ENCODE measurements at places on chromosomes 1 and 21.

DNA sequence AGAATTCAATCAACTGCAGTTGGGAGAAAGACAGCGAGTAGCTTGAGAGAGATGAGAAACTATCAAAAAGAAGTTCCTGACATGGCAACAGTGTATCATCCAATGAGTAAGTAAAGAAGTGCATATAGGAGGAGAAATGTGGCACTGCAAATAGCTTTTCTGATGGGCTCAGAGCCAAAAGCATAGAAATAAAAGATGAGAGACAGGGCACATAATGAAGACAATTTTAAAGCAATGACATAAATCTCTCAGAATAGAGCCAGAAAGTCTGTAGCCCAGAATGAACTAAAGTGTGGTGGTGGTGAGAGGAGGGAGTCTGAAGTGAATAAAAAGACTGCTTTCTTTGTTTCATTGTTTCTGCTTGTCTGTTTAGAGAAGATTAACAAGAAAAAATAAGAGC is 34.3 kb downstream of the TNFSF18 start:
- no peak for DNase-seq

GRCh38 chr1:33231166-33231565 is 25.1 kb upstream of the ZNF362 start:
- no peak for DNase-seq

DNA sequence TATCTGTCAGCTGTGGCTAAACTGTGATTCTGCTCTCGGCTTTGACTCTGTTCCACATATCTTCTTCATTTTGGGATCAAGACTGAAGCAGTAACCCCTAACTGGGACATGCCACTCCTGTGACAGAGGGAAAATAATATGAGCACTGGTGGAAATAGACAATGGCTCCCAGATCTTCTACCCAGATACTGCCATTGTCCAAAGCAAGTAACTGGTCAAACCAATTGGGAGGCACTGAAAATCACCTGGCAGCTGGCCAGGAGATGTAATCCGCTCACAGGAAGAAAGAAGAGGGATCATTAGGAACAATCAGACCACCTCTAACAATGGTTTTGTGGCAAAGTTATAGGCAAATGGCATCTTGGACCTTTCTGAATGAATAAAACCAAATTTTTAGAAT is 10.7 kb downstream of the SNX7 start:
- DNase-seq, result no peak

GRCh38 chr1:31799895-31800673 is 15.7 kb downstream of the SPOCD1 start:
- no peak for DNase-seq

DNA sequence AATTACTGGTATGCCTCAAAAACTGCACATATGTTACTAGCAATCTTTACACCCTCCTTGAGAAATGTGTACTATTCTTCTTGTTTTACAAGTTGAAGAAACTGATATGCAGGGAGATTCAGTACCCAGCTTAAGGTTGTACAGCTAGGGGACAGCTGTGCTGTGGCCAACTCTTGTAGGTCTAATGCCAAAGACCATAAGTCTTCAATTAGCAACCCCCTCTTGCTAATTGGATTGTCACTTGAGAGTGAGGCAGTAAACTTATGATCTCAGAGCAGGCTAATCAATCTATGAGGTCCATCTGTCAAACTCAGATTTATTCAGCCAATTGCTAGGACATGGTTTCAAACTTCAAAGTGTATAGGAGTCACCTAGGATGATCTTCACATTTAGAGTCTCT is 492.0 kb upstream of the USP24 start:
- DNase-seq, result no peak

- no peak for DNase-seq
These were observed 5.5 kb upstream of the ZMYM6 start for GRCh38 chr1:35037206-35037605.

- DNase-seq, result no peak
These were observed 127.2 kb upstream of the ADAR start for GRCh38 chr1:154735061-154735803.

GRCh38 chr1:205477759-205478247 is 22.0 kb upstream of the BLACAT1 start:
- DNase-seq, result no peak

DNA sequence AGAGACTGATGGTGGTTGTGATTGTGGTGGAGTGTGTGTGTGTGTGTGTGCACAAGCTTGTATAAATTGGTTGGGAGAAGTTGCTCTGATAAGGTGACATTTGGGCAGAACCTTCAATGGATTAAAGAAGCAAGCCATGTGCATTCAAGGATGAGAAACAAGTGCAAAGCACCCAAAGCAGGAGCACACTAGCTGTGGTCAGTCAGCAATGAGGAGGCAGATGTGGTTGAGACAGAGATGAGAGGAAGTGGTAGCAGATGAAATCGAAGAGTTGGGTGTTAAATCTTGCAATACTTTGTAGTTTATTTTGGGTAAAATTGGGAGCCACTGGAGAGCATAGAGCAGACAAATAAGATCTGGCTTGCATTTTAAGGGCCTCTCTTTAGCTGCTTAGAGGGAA is 4.4 kb upstream of the PGBD5 start:
- no peak for DNase-seq

DNA sequence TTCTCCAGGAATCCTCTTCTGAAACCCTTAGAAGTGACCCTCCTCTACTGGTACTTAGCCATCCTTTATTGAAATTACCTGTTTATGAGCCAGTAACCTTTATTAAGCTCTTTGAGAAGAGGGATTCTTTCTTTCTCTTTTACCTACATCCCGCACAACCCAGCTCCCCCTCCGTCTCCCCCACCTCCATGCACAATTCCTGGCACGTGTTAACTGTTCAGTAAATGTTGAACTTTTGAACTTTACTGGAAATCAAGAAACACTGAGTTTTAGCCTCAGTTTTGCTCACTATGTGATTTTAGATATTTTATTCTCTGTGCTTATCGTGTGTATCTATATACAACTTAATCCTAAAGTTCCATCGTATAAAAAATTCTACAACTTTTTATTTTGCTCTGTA is 1.8 kb downstream of the TMED5 start:
- DNase-seq, result no peak

DNA sequence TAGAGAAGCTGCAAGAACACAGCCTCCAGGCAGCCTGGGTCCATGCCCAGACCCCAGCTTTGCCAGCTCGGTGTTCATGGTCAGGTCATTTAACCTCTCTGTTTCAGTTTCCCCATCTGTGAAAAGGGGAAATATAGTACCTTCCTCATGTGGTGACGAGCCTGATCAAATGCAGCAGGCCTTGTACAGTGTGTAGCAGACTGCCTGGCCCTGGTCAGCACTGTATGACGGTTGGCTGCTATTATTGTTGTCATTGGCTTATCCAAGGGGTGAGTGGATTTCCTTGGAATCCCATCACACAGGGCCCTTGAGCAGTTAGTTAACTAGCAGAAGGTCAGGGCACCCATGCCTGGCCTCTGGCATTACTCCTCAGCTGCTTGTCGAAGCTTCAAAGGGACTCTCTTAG is 6.6 kb upstream of the TMEM51 start:
- DNase-seq, result no peak

- no peak for DNase-seq
These were observed 24.0 kb upstream of the ELOA start for GRCh38 chr1:23719162-23719820.

GRCh38 chr1:213686983-213687382 is 300.8 kb upstream of the PROX1 start:
- no peak for DNase-seq

GRCh38 chr1:245180496-245181157 is 25.8 kb downstream of the KIF26B start:
- DNase-seq, result no peak

DNA sequence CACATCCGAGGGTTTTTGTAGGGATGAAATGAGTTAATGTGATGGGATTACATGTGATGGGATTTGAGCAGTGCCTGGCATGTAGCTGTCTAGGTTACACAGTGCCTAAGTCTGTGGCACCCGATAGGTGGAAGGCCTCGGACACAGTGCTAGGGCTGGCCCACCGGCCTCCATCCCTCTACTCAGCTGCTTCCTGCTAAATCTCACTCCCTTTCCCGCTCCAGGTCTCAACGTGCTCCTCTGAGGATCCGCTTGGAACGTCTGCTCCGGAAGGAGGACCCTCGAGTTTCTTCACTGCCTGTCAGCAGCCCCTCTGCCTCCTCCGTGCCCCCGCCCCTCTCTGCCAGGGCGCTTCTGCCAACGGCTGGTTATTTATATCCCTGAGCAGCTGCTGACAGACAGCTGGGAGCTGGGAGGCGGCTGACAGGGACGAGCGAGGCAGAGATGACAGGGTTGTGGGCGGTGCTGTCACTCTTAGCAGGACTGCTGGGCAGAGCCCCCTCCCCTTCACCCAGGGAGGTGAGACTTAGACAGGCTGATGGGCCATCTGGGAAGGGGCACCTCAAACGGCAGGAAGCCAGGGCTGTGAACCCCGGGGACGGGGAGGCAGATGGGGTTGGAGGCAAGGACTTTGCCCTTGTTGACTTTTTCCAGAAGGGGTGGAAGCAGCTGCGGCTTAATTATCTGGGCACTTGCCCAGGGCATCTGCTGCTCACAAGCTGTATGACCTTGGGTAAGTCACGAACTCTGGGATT is 26.6 kb upstream of the LRRN2 start:
- DNase-seq, result no peak

DNA sequence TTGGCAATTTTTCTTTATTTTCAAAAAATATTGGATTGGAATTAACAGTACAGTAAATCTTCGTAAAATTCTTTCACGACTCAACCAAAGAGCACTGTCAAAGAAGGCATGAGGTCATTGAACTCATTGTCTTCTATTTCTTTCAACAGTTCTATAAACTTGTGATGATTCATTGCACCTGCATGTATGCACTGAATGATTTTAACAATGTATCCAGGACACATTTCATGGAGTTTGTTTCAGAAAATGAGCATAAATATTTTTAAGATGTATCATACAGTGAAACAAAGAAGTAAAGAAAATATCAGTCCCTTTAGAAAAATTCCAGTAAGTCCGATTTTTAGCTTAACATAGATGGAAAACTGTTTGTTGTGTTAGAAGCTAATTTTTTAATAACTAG is 33.6 kb upstream of the CD34 start:
- DNase-seq, result no peak

DNA sequence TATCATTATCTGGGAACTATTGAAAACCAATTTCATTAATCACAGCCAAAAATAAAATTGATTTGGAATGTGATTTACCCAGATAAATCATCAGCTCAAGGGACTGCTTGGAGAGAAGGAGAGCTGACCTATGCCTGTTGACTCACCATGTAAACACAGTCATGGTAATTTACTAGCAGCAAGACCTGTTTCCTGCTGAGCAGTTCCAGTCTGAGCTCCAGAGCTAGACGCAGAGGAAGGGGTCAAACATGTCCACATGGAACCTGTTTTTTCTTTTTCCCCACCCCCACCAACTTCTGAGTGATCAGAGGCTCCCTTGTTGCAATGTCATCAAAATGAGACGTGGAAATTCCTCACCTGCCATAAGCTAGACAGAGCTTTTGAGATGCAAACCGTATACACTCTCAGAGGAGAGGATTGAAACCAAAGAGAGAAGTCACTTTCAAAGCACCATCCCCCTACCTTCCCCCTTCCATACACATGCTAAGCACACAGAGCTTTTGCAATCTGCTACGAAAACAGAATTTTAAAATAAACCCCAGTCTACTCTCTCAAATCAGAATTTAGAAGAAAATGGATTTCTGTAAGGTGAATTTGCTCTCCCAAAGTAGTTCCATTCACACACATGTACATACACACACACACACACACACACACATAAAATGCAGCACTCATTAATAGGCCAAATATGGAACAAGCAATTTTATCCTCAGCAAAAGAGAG is 55.9 kb upstream of the PTGFRN start:
- no peak for DNase-seq

- DNase-seq, result no peak
These were observed 15.8 kb upstream of the ZNF678 start for GRCh38 chr1:227547310-227548118.

DNA sequence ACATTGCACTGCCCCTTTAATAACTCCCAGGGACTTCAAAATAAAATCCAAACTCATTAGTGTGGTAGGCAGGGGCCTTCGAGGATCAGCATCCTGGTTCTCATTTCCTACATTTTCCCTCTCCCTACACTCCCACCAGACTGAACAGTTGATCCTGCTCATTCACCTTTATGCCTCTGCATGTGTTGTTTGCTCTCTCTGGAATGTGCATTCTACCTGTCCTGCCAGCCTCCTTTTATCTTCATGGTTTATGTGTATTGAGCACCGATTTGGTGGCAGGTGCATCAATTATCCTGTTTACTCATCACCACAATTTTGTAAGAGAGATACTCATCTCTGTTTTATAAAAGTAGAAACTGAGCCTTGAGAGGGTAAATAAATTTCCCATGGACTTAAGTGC is 125.0 kb downstream of the ADSS2 start:
- DNase-seq, result no peak

- no peak for DNase-seq
These were observed 8.4 kb upstream of the NBPF11 start for GRCh38 chr1:148160343-148161052.

GRCh38 chr21:46040707-46041106 is 57.2 kb upstream of the COL6A2 start:
- no peak for DNase-seq

- no peak for DNase-seq
These were observed 215.1 kb downstream of the NCAM2 start for GRCh38 chr21:21213297-21213696.

- DNase-seq, result no peak
These were observed 9.1 kb upstream of the TMEM61 start for GRCh38 chr1:54971317-54971791.

GRCh38 chr1:167221126-167221737 is 546 bp downstream of the POU2F1 start:
- DNase-seq, result no peak

DNA sequence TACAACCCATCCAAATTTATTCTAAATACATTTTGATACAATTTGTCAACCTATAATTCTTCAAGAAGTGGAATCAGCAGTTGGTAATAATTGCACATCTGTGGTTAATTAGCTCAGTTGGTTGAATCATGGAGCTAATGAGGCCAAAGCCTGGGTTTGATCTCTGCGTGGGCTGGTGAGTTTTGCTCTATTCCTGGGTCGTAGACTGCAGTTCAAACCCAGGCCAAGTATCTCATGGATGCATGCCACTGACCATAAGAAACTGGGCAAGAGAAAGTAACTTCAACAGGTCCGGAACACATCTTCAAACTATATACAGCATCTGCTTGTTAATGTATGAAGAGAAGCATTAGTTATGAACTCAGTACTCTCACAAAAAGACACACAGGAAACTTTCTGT is 779.7 kb downstream of the USP25 start:
- DNase-seq, result no peak

DNA sequence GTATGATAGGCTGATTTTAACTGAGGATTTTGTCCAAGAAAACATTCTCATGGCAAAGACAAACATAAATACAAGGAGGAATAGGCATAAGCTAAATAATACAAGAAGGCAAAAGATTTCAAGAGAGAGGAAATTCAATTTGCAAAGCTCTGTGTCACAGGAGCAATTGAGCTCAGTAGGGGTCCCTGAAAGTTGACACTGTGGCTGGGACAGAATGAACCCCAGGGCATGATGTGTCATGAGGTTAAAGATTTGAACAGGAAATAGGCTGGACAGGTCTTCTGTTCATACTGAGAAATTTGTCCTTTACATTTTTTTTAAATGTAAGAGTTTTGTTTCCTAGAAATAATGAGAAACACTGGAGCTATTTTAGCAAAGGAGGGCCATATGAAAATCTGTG is 555.4 kb upstream of the NEGR1 start:
- no peak for DNase-seq
